Glomerular endothelial cell (primary cell): ENCODE measurements at places on chromosomes 11 and 22. TPM values are rescaled to one million over a fixed set of nuclear protein-coding genes. Genes with fewer than 3 reads are reported as not detected.

The OR51I1 gene
- total RNA-seq, result not detected in 2 replicates

The LRRN4CL gene
- not detected in 2 replicates for total RNA-seq

The MYBPC3 gene
- total RNA-seq, result not detected in 2 replicates

DNA sequence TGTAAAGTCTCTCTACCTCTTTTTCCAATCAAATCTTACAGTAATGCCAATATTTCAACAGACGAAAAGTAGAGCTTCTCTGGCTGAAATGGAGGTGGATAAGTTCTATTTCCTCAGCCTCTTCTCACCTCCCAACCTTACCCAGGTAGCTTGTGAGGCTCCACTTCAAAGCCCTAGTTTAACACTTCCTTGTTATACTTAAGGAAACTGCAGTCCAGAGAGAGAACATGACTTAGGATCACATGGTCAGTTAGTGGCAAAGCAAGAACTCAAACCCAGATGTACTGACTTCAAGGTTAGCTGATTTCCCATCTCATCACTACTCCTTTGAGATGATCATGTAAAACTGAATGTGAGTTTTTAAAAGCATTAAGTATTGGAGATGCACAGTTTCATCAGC, 32.5 kb downstream of the PAK1 start:
- DNase-seq, result no peak

DNA sequence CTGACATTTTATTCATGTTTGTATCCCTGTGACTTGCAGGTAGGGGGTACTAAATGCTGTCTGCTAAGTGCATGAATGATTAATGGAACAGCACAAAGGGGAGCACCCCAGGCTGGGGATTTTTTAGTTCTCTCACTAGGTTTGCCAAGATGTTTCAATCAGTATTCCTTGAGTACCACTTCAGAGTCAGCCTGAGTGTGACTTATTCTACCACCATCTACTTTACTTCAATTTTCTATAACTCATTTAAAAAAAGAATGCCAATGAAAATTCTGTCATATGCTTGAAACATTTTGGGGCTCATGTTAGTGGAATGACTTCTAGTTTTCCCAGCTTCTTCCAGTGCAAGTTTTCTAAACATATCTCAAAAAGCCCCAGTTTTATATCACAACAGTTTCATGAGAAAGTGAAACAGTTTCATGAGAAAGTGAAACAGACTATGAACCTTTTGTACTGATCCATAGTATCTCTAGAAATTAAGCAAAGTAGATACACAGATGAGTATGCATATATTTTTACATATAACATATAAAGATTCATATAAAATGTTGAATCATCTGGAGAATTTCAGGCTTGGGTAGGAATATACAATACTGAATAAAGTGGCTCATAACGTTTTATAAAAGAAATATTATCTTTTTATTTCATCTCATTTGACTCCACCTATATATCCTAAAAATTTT, 252.4 kb downstream of the GRM5 start:
- DNase-seq, result no peak

DNA sequence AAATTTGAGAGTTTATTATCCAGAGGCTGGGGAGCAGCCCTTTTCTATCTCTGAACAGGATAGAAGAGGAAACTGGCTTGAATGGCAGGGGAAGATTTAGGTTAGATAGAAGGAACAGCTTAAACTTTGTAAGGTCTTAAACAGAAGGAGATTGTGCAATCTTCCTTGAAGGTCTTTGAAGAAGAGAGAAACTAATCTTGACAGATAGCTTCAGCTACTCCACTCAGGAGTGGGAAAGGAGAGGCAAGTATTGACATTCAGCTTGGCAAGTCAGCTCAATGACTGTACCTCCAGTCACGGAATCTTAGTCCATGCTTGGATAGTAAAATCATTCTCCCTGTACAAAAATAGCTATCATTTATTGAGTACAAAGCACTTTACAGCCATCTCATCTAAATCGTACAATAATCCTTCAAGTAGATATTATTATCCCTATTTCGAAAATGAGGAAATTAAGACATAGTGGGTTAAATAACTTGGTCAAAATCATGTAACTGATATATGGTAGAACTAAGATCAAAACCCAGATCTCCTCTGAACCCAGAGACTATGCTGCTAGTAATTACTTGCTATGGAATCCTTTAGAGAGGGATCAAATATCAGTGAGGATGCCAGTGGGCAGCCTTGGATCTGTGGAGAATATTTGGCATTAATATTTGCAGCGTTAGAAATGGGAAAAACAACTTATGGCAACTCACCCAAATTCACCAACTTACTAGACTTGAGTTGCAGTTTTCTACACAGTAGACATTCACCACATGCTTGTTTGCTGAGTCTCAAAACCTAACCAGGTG, 14.6 kb downstream of the C11orf97 start:
- no peak for DNase-seq

DNA sequence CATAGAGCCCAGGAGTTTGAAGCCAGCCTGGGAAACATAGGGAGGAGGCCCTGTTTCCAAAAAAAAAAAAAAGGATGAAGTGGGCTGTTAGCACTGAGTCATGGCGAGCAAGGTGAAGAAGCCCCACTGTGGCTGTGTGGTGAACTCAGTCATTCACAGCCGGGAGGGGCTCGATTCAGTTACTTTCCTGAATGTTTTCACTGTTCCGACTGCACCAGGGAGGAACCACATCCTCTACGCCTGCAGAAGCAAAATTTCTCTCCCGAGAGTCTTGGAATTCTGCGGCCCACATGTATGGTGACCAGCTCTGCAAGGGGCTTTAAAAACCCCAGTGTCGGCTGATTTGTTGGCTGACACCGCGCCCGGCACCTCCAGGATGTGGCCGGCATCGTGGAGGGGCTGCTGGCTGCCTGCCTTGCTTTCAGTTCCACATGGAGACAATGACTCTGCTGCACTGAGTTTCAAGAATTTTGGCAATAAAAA, 27.8 kb upstream of the GRAMD4 start:
- no peak for DNase-seq
